K562 (cell line): ENCODE measurements at places on chromosomes 13 and 19. TPM values are rescaled to one million over a fixed set of nuclear protein-coding genes. Genes with fewer than 3 reads are reported as not detected.

DNA sequence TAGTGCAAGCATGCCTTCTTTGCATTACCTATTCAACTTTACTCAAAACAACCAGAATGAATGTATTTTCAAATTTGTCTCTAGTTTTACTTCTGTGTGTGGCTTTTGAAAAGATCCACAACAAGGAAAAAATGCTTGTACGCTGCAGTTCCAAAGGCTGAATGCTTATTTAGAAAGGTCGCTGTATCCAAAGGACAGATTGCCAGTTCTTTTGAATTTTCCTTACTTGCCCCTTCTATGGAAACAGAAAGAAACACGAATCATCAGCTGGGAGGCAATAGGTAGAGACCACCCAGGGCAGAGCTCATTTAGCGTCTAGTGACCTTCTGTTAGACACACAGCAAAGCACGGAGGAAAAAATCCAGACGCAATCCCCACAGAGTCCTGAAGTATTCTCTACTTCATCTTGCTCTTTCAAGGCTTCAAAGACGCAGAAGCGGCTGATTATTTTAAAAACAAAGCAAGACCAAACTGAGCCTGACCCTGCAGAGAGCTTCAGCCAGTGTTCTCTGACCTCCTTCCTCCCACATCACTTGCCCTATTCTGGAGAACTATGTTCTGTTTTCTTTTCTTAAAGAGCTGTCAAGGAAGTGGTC lies 674.6 kb upstream of the SGCG start:
- no peak for DNase-seq

Gene NLRP9
- polyA plus RNA-seq, result not detected in 2 replicates

Gene SIGLEC12
- 0.54 and 0.85 TPM in 2 replicates for polyA plus RNA-seq

GRCh38 chr13:110314516-110315245 lies 7.6 kb downstream of the COL4A2 start:
- no peak for DNase-seq

GRCh38 chr19:29712744-29713516 lies 2.1 kb downstream of the C19orf12 start:
- DNase-seq, result no peak

Gene GFY
- polyA plus RNA-seq, result 0.11 and 0.33 TPM in 2 replicates

DNA sequence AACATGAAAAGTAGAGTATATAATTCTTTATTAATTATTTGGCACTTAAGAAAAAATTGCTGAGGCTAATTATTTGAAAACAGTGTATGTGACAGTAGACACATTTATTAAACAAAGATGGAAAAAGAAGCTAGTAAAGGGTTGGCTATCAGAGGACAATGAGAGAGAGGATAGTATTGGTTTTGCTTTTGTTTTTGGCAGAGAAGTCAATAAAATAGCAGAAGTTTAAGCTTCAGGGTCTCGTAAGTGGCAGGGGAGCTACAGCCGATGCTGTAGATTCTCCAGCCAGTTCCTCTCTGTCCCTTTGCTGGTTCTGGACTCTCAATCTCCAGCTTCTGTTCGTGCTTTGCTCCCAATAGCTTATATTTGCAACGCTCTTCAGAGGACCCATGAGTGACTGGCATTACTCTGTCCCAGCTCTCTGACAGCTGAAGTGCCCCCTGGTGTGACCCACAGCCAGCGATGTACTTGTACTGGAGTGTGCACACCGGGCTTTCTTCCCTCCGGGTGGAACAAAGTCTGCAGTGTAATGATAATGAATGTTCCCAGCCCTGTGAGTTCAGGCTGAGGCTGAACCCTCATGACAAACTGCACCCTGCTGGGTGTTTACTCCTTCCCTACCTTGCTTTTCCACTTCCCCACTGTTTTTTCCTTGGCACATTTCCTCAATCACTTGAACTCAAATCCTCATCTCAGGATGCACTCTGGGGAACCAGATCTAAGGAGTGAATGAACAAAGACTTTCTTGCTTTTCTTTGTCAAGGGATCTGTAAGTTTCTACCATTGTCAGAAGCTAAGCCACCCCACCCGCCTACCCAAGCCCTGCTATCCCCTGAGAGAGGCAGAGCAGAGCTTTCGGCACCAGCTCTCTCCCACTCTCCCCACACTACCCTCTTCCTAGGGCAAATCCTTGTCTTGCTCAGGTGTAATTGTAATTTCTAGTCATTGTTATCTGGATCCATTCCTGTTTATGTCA lies 254.8 kb downstream of the LHFPL6 start:
- DNase-seq, result no peak

GRCh38 chr13:99681695-99682094 lies 180.4 kb downstream of the TM9SF2 start:
- DNase-seq, result no peak

DNA sequence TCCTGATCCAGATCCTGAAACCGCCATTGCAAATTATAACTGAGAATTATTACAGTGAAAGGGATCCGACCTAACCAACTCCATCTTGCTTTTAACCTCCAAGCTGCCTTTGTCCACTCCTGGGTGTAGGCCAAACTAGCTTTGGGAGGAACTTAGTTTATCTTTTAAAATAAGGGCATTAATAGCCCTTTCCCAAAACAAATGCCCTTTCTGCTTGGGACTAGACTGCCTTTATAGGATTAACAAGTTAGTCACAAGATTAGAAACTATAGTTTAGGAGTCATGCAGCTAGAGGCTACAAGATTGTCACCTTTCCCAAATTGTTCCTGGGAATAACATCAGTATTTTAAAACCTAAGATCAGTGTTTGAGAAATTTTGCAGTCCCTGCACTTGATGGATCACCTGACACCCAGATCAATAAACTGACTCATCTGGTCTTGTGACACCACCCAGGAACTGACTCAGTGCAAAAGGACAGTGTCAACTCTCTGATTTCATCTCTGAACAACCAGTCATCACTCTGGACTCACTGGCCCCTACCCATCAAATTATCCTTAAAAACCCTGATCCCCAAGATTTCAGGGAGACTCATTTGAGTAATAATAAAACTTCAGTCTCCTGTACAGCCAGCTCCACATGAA lies 4.1 kb upstream of the ZNF841 start:
- DNase-seq, result no peak
